C1 segment of cervical spinal cord (tissue), 14 donors: ENCODE measurements at places on chromosomes 12 and 14.

DNA sequence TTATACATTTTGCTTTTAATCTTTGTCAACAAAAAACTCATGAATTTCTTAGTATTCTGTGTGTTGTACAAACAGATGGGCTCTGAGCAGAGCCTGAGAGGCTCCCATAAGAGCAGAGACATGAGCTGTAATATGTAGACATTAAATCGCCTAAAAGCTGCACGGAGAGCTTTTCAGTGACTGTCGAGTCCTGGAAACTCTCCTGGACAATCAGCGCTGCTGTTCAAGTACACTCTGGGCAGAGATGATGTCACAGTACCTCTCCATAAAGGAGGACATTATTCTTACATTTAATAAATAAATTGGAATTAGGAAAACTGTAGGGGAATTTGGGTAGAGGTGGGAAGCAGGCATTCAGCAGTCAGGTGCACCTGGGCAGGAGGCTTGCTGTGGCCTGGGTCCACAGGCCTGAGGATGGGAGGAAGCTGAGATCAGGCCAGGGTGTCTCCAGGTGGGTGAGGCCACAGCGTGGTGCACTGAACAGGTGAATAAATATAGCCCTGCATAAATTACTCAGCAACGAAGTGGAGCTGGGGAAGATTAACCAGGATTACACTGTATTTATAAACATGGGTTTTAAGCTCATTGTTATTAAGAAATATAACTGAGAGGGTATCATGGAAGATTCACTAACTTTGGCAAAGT lies 13.3 kb upstream of the TCL1A start:
- DNase-seq, result no peak

DNA sequence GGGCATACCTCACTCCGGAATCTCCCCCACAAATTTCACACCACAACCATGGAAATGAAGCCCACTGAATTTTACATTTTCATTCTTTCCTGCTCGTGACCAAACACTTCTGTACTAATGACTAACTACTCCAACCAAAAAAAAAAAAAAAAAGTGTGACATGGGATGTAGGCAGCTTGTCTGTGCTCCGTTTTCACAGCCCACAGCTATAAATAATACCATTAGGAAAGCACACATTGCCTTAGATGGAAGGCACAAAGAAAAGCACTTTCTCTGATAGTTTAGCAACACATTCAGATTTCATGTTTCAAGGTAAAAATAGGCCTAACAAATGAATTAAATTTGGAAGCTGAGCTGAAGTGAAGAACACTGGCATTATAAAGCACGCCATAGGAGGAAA lies 42.5 kb downstream of the DUSP6 start:
- DNase-seq, result no peak

- DNase-seq, result no peak
These were observed 30.1 kb downstream of the CDKN1B start for GRCh38 chr12:12747278-12747677.

- DNase-seq, result no peak
These were observed 116.4 kb upstream of the CCND2 start for GRCh38 chr12:4157122-4157521.

DNA sequence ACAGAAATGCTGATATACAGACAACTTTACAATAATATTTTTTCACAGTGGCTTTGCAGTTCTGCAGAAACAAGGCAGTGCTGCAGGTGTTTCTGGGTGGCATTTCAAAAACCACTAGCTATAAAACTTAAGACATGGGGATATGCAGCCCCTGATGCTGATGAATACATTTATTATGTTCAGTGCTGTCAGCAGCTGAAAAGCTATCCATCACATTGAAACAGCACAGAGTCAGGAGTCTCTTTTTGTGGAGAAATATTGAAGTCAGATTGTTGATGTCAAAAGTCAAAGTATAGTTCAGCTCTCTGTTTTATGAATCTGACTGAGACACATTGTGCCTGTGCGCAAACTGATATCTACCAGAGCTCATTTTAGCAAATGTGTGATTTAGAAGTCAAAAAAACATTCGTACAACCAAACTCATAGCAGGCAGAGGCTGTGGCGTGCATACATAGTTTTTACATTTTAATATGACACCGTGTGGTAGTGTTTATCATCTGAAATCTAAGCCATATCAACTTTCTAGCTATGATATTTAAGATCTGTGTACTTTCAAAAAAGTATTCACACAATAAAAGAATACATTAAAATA lies 467.6 kb downstream of the PRKD1 start:
- DNase-seq, result no peak

DNA sequence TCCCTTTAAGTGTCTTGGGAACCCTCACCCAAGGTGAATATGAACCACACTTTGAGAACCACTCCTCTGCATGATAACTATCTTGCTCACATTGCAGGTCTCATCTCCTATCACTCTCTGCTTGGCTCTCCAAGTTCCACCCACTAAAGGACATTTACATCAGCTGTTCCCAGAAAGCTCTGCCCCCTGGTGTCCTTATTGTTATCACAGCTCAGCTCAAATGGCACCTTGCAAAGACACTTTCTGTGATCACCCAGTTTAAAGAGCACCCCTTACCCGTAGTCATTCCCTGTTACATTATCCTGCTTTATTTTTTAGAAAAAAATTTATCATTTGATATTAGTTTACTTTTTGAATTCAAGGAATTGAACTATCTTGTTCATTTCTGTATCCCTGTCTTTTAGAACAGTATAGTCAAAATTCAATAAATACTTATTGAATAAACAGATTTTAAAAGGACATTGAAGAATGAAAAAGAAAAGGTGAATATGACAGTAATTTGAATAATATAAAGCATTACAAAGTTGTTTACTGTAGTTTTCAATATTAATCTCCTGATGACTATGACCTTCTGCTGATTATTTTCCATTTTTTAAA lies 20.5 kb upstream of the GUCY2C start:
- no peak for DNase-seq

DNA sequence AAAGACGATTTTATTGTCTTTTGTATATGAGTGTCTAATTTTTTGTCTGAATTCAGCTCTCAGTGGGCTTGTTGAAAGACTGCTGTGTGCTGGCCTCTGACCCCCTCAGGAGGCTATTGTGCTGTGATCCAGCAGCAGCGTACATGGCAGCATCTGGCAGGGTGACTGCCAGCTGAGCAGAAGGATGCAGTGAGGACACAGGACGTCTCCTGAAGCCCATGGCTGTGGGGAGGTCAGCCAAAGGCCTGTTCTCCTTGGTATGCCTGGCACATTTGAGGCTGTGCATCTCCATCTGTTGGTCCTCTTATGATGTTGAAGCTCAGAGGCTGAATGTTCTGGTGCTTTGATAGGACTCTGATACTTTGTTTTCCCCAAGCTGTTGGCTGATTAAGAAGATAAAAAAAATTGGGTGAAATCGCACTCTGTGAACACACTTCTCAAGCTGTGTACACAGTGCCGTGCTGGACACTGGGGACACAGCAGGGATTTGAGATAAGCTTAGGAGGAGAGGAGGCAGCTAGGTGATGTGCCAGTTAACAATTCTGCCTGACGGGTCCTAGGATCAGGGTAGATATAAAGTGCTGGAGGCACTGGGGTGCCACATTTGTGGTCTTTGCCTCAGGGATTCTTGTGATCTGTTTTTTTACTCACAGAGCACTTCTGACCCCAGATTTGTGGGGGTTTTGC lies 37.5 kb downstream of the EID3 start:
- peak; percentile 17 for DNase-seq

- DNase-seq, result no peak
These were observed 149.5 kb upstream of the KRR1 start for GRCh38 chr12:75660805-75661404.

DNA sequence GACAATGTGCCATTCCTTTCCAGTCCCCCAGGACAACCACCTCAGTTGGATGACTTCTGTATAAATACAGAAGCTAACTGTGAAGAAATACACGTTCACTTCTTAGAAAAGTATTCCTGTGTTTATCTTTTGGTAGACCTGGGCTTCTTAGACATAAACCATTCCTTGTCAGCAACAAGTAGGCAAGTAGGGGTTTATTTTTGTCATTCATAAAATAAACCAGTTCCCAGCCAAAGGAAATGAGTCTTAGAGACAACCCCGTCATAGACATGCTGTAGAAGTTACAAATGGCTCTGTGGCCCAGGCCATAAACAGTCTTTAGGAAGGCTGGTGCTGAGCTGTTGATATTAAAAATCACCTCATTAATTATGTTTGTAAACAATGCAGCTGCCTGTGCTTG lies 243.2 kb downstream of the SPTSSA start:
- no peak for DNase-seq

DNA sequence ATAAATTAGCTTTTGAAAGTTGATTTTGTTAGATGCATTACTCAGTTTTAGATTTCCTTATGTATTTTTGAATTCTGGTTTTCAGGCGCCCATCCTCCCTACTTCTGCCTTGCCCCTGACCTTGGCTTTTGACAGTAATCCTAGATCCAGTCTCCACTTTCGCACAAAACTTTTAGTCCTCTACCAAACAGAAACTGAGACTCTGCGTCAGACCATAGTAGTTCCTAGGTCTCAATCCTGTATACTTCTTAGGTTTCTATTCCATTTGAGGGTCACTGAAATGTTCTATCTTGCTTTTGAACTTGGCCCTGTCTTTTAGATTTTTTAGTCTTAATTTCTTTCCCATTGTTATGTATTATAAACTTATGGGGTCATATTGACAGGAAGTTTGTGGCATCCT lies 307.9 kb upstream of the GARIN6 start:
- no peak for DNase-seq

- DNase-seq, result no peak
These were observed 25.0 kb downstream of the LARP4 start for GRCh38 chr12:50425589-50426258.

GRCh38 chr12:46360370-46360769 lies 12.2 kb downstream of the SLC38A2 start:
- no peak for DNase-seq

GRCh38 chr12:92488735-92489134 lies 214.1 kb upstream of the PLEKHG7 start:
- no peak for DNase-seq

GRCh38 chr14:105326891-105327694 lies 12.5 kb downstream of the PACS2 start:
- DNase-seq, result no peak

DNA sequence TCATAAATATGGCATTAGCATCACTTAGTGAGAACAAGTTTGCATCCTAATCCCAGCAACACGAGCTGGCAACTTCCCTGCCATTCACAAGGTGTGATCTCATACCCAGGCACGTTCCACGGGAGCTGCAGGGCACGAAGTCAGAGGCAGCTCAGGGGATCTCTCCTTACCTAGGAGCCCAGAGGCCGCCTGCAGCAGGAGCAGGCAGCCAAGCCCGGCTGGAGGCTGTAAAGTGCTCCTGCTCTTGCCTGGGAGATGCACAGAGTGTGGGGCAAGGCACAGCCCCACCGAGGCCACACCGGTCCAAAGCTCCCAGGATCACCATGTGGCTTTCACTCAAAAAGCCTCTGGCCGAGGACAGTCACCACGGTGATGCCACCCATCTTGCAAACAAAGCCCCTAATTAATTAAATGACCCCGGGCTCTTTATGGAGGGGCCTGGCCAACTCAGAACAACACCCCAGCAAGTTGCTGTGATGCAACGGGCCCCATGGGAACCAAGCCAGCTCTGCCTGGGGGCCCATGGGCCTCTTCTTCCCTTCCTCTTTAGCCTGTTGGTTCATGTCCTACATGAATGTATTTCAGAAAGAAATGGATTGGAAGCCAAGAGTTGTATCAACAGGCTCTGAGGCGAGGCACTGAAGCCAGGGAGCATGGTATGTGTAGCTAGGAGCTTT lies 26.5 kb downstream of the NUAK1 start:
- DNase-seq, result peak; percentile 41

DNA sequence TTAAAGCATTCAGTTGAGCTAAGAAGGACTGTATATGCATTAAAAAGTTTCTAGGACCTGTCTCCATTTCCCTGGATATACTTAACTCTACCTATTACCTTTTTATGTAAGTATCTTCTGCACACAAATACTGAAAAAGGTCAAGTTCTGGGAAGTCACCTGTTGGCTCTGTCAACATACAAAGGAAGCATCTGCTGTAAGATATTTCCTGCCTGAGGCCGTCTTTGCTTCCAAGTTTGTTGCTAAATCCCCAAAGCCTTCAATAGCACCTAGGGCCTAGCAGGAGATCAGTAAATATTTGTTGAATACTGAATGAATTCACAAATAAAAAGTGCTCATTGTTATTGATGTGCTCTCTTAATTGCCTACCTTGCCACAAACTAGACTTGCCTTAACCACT lies 188.4 kb downstream of the DUSP6 start:
- no peak for DNase-seq

GRCh38 chr12:22289250-22289649 lies 45.3 kb downstream of the ST8SIA1 start:
- DNase-seq, result no peak

DNA sequence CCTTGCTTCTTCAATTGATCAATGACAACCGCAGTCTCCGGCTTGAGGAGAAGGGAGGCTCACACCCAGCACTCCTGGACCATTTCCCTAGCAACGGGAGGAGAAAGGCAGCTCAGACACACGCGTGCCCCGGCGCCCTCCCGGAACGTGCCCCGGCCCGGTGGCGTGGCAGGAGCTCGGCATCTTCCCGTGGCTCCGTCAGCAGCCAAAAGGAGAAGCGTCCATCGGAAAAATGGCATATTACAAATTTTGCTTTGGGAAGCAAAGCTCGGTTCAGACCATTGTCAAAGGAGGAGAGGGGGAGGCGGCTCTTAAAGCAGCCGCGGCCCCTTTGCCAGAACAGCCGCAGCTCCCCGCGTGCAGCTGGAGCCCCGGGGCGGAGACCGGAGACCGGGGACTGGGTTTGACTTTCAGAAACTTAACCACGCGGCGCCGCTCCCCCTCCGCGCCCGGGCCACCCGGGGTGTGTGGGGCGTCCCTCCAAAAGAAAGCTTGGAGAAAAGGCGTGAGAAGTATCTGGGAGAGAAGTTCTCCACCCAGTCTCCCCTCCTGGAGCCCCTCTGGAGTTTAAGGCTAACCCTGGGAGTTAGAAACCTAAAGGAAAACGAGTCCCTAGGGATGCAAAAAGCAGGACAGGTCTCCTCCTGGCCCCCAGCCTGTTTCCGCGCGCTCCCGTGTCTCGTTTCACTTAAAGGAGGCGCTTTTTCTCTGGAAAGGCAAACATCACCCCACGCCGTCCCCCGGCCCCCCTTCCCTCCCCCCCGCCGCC lies 545 bp downstream of the PPFIA2 start:
- DNase-seq, result peak; percentile 61

GRCh38 chr12:80272387-80272915 lies 171.6 kb upstream of the PTPRQ start:
- DNase-seq, result no peak

GRCh38 chr12:88743946-88744685 lies 163.8 kb upstream of the KITLG start:
- DNase-seq, result no peak

DNA sequence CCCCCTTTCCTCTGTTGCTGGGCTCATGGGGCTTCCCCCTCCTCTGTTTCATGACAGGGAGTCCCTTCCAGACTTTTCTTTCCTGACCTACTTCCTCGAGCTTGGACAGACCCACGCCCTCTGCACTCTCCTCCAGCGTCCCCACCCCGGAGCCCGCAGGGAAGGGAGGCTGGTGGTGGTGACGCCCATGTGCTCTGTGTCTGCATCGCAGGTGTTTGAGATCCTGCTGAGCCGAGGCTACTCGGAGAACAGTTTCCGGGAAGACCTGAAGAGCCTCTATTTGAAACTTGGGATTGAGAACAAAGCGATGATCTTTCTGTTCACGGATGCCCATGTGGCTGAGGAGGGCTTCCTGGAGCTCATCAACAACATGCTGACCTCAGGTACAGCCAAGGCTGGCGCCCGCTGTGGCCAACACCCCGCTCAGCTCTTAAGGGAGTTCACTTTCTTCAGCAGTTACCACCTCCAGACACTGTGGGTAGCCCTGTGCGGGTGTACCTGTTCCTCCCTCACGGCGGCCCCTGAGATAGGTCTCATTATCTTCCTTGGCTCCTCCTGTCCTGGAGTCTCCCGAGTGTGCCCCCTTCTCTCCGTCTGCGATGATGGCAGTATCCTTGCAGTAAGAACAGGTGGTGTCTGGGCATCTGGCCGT lies 85.6 kb downstream of the CCDC92 start:
- no peak for DNase-seq
